Kidney glomerular epithelial cell (primary cell): ENCODE measurements at places on chromosomes 13 and 19.

GRCh38 chr13:21045100-21045499 lies 16.3 kb downstream of the LATS2 start:
- no peak for DNase-seq

GRCh38 chr13:77497835-77498234 lies 37.7 kb upstream of the SCEL start:
- DNase-seq, result no peak

- DNase-seq, result no peak
Measured at GRCh38 chr13:64925284-64925683, 2304.9 kb downstream of the PCDH9 start.

DNA sequence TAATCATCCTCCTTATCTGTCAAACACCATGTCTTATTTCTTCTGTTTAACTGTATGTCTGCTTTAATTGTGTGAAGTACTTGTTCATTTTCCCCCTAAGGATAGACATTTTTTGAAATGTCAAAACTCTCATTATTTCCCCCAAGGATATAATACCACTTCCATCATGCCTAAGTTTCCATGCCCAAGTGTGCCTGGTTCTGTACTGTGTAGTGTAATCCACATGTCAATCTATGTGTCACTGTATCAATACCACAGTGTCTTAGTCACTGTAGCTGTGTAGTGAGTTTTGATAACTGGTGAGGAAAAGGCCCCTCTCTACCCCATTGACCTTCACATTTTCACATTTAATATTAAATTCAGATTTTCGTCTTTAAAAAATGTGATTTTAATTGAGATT lies 1265.5 kb downstream of the PCDH9 start:
- DNase-seq, result no peak

GRCh38 chr13:90846936-90847335 lies 500.6 kb upstream of the MIR17HG start:
- DNase-seq, result no peak

- peak; percentile 27 for DNase-seq
Measured at GRCh38 chr19:2495130-2495641, 19.3 kb downstream of the GADD45B start.

- peak; percentile 31 for DNase-seq
Measured at GRCh38 chr13:59906413-59907049, 257.2 kb downstream of the DIAPH3 start.

DNA sequence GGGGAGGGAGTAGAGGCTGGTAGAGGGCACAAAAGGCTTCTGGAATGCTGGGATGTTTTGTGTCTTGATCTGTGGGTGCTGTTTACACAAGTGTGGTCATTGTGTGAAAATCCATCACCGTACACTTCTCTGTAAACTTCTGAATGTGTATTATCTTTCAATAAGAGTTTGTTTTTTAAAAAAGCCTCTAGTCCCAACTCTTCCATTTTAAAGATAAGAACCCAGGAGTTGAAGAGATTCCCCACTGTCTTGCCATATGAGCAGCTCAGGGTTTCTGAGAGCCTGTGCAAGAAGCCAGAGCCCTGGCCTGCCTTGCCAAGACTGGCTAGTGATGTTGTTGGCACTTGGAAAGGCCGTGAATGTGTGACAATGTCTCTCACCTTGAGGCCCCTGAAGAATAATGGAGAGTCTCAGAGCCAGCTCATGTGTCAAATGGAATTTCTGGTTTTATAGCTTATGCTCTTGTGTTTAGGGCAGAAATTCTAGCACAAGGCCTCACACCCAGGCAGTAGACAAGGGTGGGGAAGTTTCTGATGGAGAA lies 57.5 kb upstream of the NPAS1 start:
- DNase-seq, result no peak

GRCh38 chr13:114043421-114044053 lies 69.7 kb upstream of the C13orf46 start:
- no peak for DNase-seq

GRCh38 chr19:2488405-2488941 lies 12.5 kb downstream of the GADD45B start:
- DNase-seq, result no peak

- DNase-seq, result no peak
Measured at GRCh38 chr19:8239528-8240273, 30.5 kb downstream of the CERS4 start.

DNA sequence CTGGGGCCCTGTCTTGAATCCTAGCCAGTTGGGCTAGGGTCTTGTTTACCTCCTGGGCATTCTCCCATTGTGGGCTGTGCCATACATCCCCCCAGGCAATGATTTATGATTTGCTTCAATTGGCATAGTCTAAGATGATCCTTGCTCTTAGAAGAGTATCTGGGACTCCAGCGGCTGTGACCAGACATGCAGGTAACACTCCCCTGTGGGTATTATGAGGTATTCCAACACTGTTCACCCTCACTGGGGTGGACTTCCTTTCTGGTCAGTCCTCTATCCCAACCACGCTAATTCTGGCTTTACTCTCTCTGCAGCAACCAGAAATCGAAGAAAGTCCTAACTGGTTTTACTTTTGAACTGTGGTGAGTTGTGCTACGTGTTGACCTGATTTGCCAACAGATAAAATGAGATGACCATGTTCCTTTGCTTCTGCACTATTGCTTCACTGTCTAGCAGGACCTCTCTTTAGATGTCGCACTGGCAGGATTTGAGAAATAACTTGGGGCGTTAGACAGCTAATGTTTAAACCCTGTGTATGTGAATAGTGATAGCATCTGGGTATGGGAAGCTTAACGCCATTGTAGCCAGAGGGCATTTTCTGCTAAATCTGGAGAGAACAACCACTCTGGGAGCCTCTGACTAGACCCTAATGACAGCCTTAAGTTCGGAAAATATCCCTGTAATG lies 6.7 kb upstream of the LRCH1 start:
- no peak for DNase-seq

- no peak for DNase-seq
Measured at GRCh38 chr19:33609353-33609752, 12.4 kb upstream of the CHST8 start.

DNA sequence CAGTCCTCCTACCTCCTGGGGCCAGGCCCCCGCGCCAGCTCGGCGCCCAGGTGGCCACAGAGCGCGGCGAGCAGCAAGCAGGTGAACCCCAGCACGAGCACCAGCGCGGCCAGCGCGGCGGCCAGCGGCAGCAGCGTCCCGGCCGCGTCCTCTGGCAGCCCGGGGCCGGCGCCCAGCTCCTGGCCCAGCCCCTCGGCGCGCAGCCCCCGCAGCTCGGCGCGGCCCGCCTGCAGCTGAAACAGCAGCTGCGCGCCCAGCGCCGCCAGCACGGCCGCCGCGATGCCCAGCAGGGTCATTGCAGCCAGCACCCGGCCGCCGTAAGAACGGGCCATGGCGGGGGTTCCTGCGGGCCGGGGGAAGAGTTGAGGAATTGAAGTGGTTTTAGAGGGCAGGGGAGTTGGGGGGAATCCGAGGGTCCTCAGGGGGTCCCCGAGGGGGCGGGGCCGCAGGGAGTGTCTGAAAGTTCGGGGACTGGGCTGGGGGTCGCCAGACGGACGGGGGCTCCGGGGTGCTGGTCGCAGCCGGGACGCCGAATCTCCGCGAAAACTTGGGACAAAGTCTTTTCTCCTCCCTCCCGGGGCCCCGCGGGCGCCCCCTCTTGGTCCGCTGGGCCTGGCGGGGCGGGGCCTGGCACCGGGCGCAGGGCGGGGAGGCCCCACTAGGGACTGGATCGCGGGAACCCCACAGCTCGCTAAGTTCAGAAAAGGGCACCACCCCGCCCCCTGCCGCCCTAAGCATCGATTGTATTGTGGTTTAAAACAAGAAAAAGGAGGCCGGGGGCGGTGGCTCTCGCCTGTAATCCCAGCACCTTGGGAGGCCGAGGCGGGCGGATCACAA lies at the start of gene TMEM221:
TSS of gene TMEM221 (minus strand) at position 538 of the 837 bp plus-strand sequence. CDS start at position 332, 206 bp downstream.
- no peak for DNase-seq

GRCh38 chr19:35643255-35644205 lies 2.0 kb downstream of the ETV2 start:
- peak; percentile 38 for DNase-seq

DNA sequence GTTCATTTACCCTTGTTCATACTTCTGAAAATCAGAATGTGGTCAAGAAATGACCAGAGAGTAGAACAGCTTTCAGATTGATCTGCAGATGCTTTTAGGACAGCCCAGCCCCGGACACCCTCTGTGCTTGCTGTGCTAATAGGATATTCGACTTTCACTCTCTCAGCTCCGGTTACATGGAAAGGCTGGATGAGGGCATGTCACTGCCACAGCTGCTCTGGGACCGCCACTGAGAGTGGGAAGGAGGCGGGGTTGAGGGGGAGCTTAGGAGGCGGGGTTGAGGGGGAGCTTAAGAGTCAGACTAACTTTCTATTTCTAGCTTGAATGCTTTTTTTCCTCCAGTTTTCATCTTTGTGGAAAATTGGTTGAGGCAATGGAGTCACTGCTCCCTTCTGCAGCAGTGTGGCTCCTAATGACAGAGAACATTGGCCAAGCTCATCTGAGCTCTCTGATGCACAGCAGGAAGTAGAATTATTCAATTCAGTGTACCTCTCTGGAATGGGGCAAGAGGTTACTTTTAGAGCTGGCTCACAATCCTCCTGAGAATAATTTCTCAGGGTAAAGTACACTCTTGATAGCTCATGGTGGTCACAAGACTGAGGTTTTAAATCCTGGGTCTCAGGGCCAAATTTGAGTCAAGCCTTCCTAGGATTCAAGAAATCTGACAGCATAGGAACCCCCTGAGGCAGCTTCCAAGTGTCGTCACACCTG lies 74.6 kb upstream of the NPAS1 start:
- no peak for DNase-seq

DNA sequence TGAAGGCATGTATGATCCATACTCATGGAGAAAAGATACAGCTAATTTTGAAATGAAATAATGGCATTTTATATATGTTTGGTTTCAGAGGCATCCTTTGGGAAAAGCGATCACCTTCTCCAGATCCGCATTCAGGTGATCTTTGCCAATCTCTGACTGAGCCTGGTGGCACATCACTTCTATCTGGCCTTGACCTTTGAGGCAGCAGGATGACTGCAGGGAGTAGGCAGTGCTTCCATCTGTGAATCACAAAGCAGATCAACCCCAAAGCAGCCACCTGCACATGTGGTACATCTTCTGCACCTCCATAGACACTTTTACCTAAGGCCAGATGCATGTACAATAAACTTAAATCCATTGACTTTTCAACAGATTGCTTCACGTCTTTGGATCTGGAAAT lies 53.4 kb downstream of the SPATA13 start:
- no peak for DNase-seq

GRCh38 chr13:90999401-90999800 lies 348.1 kb upstream of the MIR17HG start:
- DNase-seq, result no peak

DNA sequence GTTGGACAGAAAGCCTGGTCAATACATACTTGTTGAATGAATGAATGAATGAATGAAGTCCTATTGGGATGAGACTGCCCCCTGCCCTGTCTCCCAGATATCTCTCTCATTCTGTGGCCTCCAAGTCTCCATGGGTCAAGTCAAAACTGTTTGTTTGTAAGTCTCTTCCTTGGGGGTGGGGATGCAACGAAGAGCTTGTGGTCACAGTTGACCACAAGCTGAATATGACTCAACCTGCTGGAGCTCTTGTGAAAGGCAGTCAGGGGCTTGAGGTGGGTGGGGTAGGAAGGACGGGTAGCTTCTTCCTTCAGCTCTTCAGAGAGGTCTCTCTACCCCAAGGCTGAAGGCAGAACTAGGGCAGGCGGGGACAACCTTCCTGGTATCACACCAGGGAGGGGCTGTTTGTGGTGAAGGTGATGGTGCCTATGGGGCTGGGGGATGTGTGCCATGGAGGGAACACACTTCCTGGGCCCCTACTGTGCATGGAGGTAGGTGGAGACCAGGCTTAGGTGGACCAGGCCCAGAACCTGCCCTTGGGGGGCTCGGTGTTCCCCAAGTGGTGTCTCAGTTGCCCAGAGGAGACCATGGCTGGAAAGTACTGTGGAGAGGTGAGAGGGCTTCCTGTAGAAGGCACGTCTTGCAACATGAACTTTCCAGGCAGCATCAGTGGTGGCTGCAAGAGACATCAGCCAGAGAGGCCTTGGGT lies 8.0 kb downstream of the MYO1F start:
- DNase-seq, result peak; percentile 60

- DNase-seq, result no peak
Measured at GRCh38 chr13:52929846-52930245, 81.4 kb upstream of the PCDH8 start.

DNA sequence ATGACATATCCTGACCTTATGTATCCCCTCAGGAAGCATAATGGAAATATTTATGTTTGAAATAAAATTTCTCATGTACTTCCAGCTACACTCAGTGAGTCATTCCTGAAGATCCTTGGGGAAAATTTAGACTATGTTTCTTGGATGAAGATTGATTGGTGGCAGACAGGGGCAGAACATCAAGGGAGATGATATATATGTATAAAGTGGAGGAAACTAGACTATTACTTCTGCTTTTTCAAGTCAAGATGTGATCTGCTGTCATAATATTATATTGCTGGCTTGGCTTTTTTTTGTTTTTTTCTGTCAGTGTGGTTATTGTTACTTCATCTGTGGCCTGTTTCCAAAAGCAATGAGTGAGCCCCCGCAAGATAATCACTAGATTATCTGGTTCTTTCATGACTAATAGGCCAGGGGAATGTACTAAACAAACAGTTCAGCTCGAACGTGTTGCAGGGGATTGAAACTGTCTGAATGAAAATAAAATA lies 87.2 kb upstream of the TNFSF11 start:
- DNase-seq, result peak; percentile 77

- no peak for DNase-seq
Measured at GRCh38 chr19:14770944-14771839, 7.2 kb downstream of the ADGRE2 start.

- DNase-seq, result peak; percentile 56
Measured at GRCh38 chr13:34340534-34340933, 522.6 kb downstream of the RFC3 start.

DNA sequence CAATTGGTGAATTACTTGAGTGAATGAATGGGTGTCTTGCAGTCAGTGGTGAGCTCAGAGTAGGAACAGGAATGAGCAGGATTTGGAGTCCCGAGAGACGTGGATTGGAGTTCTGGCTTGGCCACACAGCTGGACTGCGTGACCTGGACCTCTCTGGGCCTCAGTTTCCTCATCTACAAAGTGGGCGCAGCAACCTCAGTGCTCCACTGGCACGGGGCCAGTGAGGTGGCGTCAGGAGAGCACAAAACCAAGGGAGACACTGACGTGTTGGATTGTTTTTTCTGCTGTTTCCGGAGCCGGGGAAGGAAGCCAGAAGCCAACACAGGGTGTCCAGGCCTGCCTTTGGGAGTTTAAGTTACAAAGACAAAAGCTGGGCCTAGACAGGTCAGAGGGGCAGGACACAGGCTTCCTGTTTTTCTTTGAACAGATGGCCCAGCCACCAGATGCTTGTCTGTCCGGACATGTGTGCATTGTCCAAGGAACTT lies 6.5 kb upstream of the DOCK6 start:
- DNase-seq, result no peak

- peak; percentile 90 for DNase-seq
Measured at GRCh38 chr19:11142528-11143171, 12.9 kb downstream of the SPC24 start.

GRCh38 chr19:58304748-58305064 lies 471 bp upstream of the ERVK3-1 start:
- DNase-seq, result no peak

GRCh38 chr19:53644061-53644816 lies 12.4 kb downstream of the DPRX start:
- DNase-seq, result no peak
